ENCODE measurements at places on chromosomes 7 and 10. TPM values are rescaled to one million over a fixed set of nuclear protein-coding genes. Genes with fewer than 3 reads are reported as not detected.

GNAT3 gene
- not detected for total RNA-seq

NMT2 gene
- total RNA-seq: 52.5 TPM

NAT16 gene
- not detected for total RNA-seq

DUS4L gene
- total RNA-seq: 3.4 TPM

STK17A gene
- total RNA-seq: 50.7 TPM

TMEM196 gene
- not detected for total RNA-seq

SLC4A2 gene
- 131 TPM for total RNA-seq

RNF133 gene
- 0.32 TPM for total RNA-seq

C10orf71 gene
- total RNA-seq: not detected

ATG9B gene
- total RNA-seq: not detected

COL17A1 gene
- total RNA-seq: 0.88 TPM

FBXW4 gene
- total RNA-seq: 33.2 TPM

AKR1C3 gene
- 35.9 TPM for total RNA-seq

NOBOX gene
- total RNA-seq: not detected

OPTN gene
- total RNA-seq: 87.9 TPM

UNCX gene
- total RNA-seq: not detected

OR2A12 gene
- not detected for total RNA-seq

GARIN1A gene
- 0.16 TPM for total RNA-seq

METTL27 gene
- 2.9 TPM for total RNA-seq

CYP26C1 gene
- total RNA-seq: 2.1 TPM

NEBL gene
- 4.7 TPM for total RNA-seq

ZNF736 gene
- total RNA-seq: 6.6 TPM

CAMK2B gene
- total RNA-seq: under 0.01 TPM

TMEM229A gene
- total RNA-seq: not detected

CHST15 gene
- 24.1 TPM for total RNA-seq

SPDYE9 gene
- total RNA-seq: not detected

INMT gene
- total RNA-seq: 0.16 TPM

ANXA8 gene
- total RNA-seq: not detected

RTKN2 gene
- 0.16 TPM for total RNA-seq

SPDYE6 gene
- 0.06 TPM for total RNA-seq

PLEKHS1 gene
- total RNA-seq: not detected

SYT15 gene
- 0.44 TPM for total RNA-seq

ENTPD7 gene
- 8.6 TPM for total RNA-seq

DMBT1 gene
- total RNA-seq: not detected

BLNK gene
- not detected for total RNA-seq

PIP gene
- total RNA-seq: not detected

CUZD1 gene
- 1.1 TPM for total RNA-seq

SORCS1 gene
- total RNA-seq: not detected

VWDE gene
- under 0.01 TPM for total RNA-seq

MOGAT3 gene
- not detected for total RNA-seq

CYP3A7 gene
- total RNA-seq: not detected

OR2A5 gene
- total RNA-seq: not detected

CCL24 gene
- total RNA-seq: not detected

MYL7 gene
- not detected for total RNA-seq

DNAJB9 gene
- 24.9 TPM for total RNA-seq

TLX1 gene
- not detected for total RNA-seq

UBE2H gene
- 42.3 TPM for total RNA-seq

AUTS2 gene
- total RNA-seq: 1.6 TPM

SPOCK2 gene
- total RNA-seq: 0.32 TPM

H2BK1 gene
- not detected for total RNA-seq

LSM8 gene
- 38.8 TPM for total RNA-seq

PITX3 gene
- total RNA-seq: not detected

MRPS16 gene
- total RNA-seq: 48.0 TPM

PCGF6 gene
- total RNA-seq: 8.3 TPM

TMEM140 gene
- total RNA-seq: 36.8 TPM

LRRC18 gene
- total RNA-seq: not detected

RABGEF1 gene
- 18.0 TPM for total RNA-seq

LRRC61 gene
- total RNA-seq: 3.1 TPM

Data from bladder microvascular endothelial cell (primary cell).